ENCODE measurements at places on chromosomes 5 and 9.
A peak's percentile ranks its signal among the peaks of the same experiment; 100 is the strongest.

- no peak for DNase-seq
Measured at GRCh38 chr5:98428806-98429205, 344.7 kb upstream of the RGMB start.

DNA sequence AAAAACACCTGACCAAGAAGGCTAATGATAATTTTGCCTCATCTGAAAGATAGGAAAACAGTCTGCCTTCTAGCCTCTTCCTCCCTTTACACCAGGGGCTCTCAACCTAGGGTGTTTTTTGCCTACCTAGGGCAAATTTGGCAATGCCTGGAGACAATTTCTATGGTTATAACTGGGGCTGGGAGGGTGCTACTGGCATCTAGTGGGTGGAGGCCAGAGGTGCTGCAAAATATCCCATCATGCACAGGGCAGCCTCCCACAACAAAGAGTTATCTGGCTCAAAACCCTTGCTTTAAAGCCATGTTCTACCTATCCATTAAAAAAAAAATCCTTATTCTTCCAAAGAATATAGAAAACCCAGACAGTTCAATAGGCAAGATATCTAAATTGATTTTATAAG is 45.0 kb upstream of the NR3C1 start:
- DNase-seq: no peak

GRCh38 chr9:86953181-86953580 is 5.9 kb upstream of the GAS1 start:
- DNase-seq: no peak

DNA sequence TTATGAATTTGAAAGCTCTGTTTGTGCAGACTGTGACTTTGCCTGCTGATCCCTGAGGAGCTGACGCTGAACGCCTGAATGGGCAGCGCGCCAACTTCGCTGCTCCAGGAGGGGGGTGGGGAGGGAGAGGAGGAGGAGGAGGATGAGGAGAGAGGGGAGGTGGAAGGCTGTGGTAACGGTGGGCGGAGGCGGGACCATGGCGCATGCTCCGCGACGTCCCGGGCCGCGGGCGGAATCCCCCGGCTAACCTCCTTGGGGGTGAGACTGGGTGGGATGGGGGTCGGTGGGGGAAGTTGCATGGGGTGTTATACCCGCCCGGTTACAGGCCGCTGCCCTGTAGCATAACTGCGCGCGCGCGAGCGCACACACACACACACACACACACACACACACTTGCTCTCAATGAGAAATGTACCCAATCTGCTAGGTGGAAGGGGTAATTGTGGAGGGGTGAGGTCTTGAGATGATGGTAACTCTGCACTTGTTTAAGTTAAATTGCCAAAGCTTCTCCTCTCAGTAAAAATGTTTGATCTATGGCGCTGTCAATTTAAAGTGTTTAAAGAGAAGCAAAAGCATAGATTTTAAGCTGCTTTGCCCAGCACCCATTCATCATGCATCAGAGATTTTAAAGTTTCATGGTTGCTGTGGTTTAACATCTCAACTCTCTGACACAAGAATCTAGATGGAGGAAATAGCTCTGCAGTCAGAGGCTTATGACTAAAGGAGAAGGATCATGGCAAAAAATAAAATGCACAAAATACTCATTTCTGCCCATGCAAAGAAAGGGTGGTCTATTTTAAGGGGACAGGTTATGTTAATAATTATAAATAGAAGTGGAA is 76.6 kb upstream of the TBCA start:
- DNase-seq: no peak

DNA sequence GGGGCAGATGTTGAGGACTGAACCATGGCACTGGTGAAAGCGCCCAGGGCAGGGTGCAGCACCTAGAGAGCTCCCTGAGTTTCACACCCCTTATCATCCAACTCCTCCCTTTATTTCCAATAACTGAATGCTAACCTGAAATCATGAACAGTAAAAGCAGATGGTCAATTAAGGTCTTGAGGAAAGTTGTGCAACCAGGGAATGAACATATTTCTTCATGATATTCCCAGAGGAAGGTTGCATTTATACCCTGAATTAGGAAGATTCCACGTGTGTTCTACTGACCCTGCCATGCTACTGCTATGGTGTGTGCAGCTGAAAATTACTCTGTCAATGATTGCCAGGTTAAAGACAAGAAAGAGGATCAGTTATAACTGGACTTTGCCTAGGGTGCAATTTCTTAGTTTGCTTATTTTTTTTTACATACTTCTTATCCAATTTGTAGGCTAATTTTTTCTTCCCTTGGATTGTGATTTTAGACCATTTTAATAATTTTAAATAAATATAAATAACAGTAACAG is 319.8 kb downstream of the SEMA5A start:
- DNase-seq: no peak

DNA sequence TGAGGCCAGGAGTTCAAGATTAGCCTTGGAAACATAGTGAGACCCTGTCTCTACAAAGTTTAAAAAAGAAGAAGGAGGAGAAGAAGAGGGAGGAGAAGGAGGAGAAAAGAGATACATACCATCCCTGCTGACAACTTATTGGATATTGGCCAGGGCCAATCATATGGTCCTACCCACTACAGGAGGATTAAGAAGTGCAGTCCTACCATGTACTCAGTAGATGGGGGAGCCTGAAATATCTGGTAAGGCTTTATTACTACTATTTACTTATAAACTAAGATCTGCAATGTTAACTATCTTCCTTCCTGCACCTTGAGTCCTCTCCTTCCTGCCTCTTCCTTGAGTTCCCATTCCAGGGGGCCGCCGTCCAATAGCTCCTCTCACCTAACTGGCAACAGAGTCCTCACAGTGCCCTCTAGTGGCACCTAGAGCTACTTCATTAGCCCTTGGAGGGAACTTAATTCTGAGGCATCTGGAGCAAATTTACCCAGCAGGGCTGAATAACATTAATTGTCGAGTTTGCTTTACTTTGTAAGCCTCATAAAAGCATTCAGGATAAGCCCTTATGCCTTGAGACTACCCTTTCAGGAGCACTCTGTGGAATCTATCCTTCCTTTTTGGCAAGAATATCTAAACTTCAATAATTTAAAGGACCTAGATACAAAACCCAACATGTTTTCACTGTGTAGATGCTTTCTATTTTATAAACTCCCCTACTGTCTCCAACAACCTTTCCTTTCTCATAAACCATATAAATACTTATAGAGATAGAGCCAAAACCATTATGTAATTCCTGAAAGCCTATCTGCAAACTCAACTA is 39.1 kb upstream of the RANBP6 start:
- peak; percentile 6 for DNase-seq

GRCh38 chr5:138573949-138574670 is 1.1 kb downstream of the HSPA9 start:
- no peak for DNase-seq

DNA sequence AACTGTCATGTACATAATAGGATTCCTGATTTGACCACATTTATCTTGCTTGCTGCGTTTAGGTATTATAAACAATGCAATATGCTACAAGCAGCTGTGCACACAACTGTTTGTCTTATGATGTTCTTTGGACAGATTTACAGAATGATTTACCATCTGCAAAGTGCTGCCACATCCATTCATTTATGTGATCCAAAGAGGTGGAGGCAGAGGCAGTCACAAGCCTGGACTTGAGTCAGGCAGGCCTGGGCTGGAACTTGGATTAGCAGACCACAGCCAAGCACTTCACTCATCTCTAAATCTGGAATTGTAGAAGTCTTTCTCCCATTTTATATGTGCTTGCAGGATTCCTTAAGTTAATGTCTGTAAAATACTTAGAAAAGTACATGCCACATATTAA is 149.0 kb downstream of the INSYN2B start:
- DNase-seq: no peak

All from activated T-helper 1 cell treated with anti-CD3 and anti-CD28 coated beads, Interleukin-2, amount 50 U/mL, for 16 hours (primary cell).